CD8-positive, alpha-beta memory T cell (primary cell): ENCODE measurements at places on chromosomes 4 and X. TPM values are rescaled to one million over a fixed set of nuclear protein-coding genes. Genes with fewer than 3 reads are reported as not detected.
A peak's percentile ranks its signal among the peaks of the same experiment; 100 is the strongest.

Gene SPANXA2
- total RNA-seq = not detected

Gene SMIM10L2A
- 0.62 TPM for total RNA-seq

Gene OTUD6A
- not detected for total RNA-seq

- no peak for DNase-seq
- no peak overlapping the region for H3K4me3 ChIP-seq
- no peak overlapping the region for H3K27ac ChIP-seq
- H3K36me3 ChIP-seq = no peaks in the 10 kb centered on the region
- H3K27me3 ChIP-seq = no peaks in the 10 kb centered on the region
- no peaks in the 10 kb centered on the region for H3K4me1 ChIP-seq
These were observed 9.0 kb downstream of the ZNF827 start for GRCh38 chr4:145929415-145930178.

DNA sequence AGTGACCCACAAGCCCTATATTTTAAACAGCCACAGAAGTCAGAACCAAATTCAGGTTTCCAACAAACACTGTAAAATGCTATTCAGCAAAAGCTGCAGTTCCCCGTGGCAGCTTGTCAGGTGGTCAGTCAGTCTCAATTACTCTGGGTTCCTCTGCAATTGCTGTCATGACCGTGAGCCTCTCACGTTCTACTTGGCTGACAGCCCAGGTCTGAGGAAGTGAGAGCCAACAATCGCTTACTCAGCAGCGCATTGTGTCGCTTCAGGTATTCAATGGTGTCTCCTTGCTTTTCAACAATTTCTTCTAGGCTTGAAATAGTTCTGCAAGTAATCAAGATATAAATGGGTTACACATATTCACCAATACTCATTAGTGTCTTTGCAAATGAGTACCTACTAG is 25.8 kb downstream of the TRIM75 start:
- H3K27ac ChIP-seq = no peak overlapping the region
- DNase-seq = no peak
- no peaks in the 10 kb centered on the region for H3K27me3 ChIP-seq
- peaks cover 4% of the 10 kb centered on the region for H3K36me3 ChIP-seq

- H3K27ac ChIP-seq = no peak overlapping the region
- DNase-seq = no peak
- H3K4me3 ChIP-seq = no peak overlapping the region
- H3K36me3 ChIP-seq = no peaks in the 10 kb centered on the region
These were observed 1.0 kb upstream of the HTR2C start for GRCh38 chrX:114582698-114583395.

- H3K36me3 ChIP-seq = no peaks in the 10 kb centered on the region
- H3K27me3 ChIP-seq = no peaks in the 10 kb centered on the region
- no peak for DNase-seq
- H3K4me3 ChIP-seq = no peak overlapping the region
- no peak overlapping the region for H3K27ac ChIP-seq
These were observed 81.1 kb downstream of the SUPT20HL2 start for GRCh38 chrX:24232796-24233195.

- H3K27ac ChIP-seq = no peak overlapping the region
- H3K4me1 ChIP-seq = no peaks in the 10 kb centered on the region
- H3K36me3 ChIP-seq = no peaks in the 10 kb centered on the region
- no peak for DNase-seq
- H3K27me3 ChIP-seq = no peaks in the 10 kb centered on the region
- no peak overlapping the region for H3K4me3 ChIP-seq
These were observed 122.5 kb upstream of the LNX1 start for GRCh38 chr4:53713767-53714166.

DNA sequence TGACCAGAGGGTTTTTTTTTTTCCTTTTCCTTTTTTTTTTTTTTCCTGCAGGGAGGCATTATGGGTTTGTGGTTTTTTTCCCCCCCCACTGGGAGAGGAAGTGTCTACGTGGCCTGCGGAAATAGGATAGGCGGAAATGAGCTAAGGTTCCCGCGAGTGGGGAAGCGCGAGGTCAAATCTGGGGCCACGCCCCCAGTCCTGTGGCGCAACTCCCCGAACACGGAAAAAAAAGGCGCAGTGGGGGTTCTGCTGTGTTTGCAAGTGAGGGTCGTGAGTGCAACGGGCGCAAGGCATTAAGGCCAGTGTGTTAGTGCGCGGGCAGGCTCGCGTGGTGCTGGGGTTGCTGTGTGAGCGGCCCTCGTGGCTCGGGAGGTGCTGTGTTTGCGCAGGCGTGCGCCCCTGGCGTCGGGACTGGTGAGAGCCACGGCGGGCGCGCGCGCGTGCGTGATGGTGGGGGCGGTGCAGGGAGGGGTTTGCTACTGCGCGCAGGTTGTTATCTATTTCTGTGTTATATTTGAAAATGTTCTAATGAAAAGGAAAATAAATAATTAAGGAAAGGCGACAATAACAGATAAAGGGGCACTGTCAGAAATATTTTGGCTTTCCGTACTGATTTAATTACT is 685 bp upstream of the MORF4L2 start:
- peak; percentile 80 for DNase-seq
- peaks cover 16% of the 10 kb centered on the region for H3K36me3 ChIP-seq
- no peaks in the 10 kb centered on the region for H3K27me3 ChIP-seq
- H3K27ac ChIP-seq = peak overlapping the region; percentile 99
- H3K4me1 ChIP-seq = peaks cover 15% of the 10 kb centered on the region
- peak overlapping the region; percentile 94 for H3K4me3 ChIP-seq

- H3K27me3 ChIP-seq = no peaks in the 10 kb centered on the region
- H3K36me3 ChIP-seq = no peaks in the 10 kb centered on the region
- H3K27ac ChIP-seq = no peak overlapping the region
- H3K4me1 ChIP-seq = no peaks in the 10 kb centered on the region
- no peak overlapping the region for H3K4me3 ChIP-seq
These were observed 47.0 kb upstream of the PGRMC1 start for GRCh38 chrX:119189115-119189514.
